Ovary (tissue), 10 donors: ENCODE measurements at places on chromosomes 1 and 21. TPM values are rescaled to one million over a fixed set of nuclear protein-coding genes. Genes with fewer than 3 reads are reported as not detected.

GRCh38 chr1:205693421-205693991, 13.2 kb upstream of the SLC45A3 start:
- no peak for DNase-seq

DNA sequence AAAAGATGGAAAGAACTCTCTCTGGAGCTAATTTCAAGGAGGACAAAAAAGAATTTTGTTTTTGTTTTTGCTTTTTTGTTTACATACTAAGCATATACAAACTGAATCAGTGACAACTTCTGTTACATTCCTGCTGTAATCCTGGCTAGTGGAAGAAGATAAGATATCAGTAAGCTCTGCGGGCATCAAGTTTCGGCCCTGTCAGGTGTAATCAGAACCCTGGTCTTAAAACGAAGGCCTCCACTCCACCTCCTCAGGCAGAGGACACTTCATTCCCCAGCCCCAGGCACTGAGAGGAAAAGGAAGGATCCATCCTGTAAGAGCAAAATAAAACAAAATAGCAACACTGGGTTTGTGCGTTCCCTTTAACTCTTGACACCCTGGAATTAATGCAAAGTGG, 88.9 kb upstream of the ARHGAP29 start:
- DNase-seq, result no peak

GRCh38 chr1:218939095-218939494, 234.6 kb upstream of the LYPLAL1 start:
- DNase-seq, result no peak

The LAMB3 gene
- 4.2 TPM for total RNA-seq

DNA sequence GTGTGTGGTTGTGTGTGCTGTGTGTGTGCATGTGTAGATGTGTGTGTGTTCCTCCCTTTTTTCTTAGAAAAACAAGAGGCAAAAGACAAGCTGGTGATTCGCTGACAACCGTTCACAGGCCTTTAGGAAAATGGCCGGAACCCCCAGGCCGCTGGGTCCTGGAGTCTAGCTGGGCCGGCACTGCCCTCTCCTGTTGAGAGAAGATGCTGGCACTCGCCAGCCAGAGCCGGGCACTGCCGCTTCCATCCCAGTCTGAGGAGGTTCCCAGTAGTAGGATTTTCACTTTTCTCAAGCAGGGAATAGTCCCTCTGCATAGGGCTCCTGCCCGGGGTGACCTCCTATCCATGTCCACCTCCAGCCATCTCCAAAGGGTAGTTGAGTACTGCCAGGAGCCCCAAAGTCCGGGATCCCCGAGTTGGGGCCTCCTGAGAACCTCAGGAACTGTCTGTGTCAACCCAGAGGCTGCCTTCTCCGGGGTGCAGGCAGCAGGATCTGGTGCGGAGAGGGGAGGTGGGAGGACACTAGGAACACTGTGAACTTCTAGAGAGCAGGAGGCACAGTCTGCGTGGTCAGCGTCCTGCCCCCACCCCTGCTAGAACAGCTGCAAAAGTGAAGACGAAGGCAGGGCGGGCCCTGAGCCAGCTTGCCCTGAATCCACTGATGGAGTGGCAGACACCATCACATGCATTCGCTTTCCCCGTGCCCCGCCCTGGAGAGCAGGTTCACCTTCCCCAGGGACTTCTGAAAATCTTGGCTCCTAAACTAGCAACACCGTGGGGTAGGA, 44.1 kb upstream of the ARHGEF16 start:
- DNase-seq, result peak; percentile 73

The LMX1A gene
- total RNA-seq, result not detected

GRCh38 chr1:115089420-115090185, at the start of gene TSPAN2:
TSPAN2 (minus strand) TSS chr1:115089503; CDS start chr1:115089432, 71 bp downstream.
- DNase-seq, result peak; percentile 65

DNA sequence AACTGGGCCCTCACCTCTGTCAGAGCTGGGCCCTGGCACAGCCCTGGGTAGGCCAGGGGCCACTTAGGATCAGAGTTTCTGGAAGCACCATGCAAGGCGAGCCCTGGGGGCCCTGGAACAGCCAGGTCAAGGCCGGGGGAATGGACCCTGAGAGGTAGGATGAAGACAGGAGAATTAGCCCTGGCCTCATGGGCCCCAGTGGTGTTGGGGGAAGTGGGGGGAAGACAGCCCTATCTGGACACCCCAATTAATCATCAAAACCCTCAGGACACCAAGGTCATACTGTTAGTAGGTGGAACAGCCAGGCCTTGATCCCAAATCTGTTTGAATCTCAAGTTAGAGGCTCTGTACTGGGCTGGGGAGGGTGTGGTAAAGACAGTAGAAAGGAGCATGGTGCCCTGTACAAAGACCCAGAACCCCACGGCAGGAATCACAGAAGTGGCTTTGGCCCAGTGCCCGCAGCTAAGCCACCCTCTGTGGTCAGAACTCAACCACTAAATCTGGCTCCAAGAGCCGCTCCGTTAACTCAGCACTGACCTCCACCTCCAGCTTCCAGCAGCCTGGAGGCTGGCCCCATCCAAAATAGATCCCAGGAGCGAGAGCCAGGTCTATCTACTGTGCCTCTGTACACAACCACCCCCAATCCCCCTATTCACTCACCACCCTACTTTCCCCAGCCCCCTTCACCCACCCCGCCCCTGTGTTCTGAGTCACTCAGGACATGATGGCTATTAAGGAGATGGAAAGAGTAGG, 14.0 kb upstream of the TRIM63 start:
- no peak for DNase-seq

The NFYC gene
- total RNA-seq, result 40.9 TPM

The TRAF3IP3 gene
- 2.4 TPM for total RNA-seq

The TUT4 gene
- 79.6 TPM for total RNA-seq

The LIPI gene
- not detected for total RNA-seq

The IGFN1 gene
- total RNA-seq, result 0.65 TPM

The DPT gene
- 1.3 TPM for total RNA-seq

GRCh38 chr1:221559911-221560310, 182.0 kb downstream of the DUSP10 start:
- no peak for DNase-seq

The HCRTR1 gene
- total RNA-seq, result not detected

DNA sequence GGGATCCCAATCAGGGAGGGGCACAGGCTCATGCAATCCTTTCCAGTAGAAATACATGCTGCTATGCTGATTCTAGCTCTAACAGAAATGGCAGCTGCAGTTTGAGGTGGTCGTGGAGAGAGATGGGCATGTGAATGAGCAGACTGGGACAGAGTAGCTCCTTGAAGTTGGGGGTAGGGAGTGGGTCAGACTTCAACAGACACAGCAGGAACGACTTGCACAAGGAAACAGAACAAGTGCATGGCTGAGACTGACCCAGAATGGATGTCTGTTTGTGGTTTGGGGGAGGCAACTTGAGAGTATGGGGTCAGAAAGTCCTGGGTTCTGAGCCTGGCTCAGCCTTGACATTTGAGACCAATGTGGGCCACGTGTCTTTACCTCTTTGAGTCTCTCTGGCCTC, 25.1 kb upstream of the TRABD2B start:
- no peak for DNase-seq

DNA sequence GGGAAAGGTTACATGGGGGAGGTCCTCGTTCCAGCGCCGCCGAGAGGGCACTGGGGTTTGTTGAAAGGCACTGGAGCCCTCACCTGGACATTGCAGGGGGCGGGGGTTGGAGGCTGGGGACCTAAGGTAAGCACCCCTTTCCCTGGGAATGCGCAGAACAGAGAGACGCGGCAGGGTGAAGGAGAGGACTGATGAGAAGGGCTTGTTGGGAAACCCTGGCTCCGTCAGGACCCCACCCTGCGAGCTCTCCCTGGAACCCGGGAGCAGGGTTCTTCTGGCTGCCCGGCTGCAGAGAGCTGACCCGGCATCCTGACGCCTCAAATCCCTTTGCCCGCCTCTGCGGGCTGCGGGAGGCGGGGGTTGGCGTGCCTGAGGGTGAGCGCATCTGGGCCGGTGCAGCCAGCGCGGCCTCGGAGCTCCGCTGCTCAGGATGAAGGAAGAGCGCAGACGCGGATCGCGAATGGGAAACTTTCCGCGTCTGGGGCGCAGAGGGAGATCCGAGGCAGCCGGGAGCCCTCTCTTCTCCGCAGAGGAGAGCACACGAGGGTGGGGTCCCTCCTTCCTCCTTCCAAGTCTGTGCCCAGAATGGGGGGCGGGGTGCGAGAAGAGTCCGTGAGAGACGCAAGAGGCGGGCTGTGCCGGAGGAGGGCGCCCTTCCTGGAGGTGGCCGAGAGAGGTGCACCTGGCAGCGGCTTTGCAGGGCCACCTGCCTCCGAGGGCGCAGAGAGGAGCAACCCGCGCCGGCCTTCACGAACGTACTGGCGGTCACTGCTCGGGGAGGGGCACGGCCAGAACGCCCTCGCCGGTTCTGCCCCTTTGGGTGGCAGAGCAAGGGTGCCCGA, 2.4 kb downstream of the IGSF21 start:
- DNase-seq, result peak; percentile 20

GRCh38 chr1:58459911-58460310, 86.6 kb downstream of the OMA1 start:
- no peak for DNase-seq

The LEFTY2 gene
- total RNA-seq, result 21.4 TPM

DNA sequence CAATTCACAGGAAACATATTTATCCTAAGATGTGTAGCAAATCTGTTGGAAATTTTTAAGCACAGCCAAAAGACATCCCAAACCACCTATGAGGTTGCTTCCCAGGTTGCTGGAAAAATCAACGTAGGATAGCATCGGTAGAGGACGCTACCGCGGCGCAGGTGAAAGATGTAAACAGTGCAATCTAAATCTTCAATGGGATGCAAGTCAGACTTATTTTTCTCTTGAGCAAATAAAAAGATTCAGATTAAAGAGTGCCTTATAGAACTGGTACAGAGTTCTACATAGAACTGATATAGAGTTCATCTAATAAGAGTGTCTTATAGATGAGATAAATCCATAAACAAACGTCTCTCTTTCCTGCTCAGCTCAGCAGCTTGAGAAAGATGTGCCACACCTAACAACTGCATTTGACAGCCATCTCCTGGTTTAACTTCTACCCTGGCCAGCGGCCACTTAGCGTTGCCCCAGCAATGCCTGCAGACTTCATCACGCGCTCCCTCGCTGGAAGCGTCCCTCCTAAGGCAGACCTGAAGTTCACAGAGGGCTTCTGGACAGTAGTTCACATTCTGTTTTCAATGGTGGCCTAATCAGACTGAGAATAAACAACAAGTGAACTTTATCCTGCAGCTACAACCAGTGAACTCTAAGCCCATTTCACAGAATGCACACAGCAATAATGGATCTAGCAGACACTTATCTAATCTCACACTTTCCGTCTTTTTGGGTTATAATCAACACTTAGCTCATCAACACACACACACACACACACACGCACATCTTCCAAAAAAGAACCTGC, 164.5 kb downstream of the TOMM20 start:
- no peak for DNase-seq

The LINGO4 gene
- total RNA-seq, result not detected

The USP25 gene
- 34.9 TPM for total RNA-seq

GRCh38 chr1:1333551-1334241, 2.6 kb downstream of the TAS1R3 start:
- DNase-seq, result no peak

The RGSL1 gene
- total RNA-seq, result not detected

- no peak for DNase-seq
These were observed 7.4 kb upstream of the TIAM1 start for GRCh38 chr21:31351438-31351837.

- no peak for DNase-seq
These were observed 8.0 kb upstream of the PKP1 start for GRCh38 chr1:201275253-201275666.

The PDC gene
- not detected for total RNA-seq
